ENCODE measurements at places on chromosomes 13 and 19. TPM values are rescaled to one million over a fixed set of nuclear protein-coding genes. Genes with fewer than 3 reads are reported as not detected.

Gene C19orf85
- not detected for total RNA-seq

- no peak overlapping the region for H3K4me3 ChIP-seq
- H3K4me1 ChIP-seq: peaks cover 65% of the 10 kb centered on the region
- peak overlapping the region; percentile 71 for H3K27ac ChIP-seq
- no peaks in the 10 kb centered on the region for H3K27me3 ChIP-seq
Measured at GRCh38 chr13:33257841-33258807, 27.4 kb downstream of the STARD13 start.

DNA sequence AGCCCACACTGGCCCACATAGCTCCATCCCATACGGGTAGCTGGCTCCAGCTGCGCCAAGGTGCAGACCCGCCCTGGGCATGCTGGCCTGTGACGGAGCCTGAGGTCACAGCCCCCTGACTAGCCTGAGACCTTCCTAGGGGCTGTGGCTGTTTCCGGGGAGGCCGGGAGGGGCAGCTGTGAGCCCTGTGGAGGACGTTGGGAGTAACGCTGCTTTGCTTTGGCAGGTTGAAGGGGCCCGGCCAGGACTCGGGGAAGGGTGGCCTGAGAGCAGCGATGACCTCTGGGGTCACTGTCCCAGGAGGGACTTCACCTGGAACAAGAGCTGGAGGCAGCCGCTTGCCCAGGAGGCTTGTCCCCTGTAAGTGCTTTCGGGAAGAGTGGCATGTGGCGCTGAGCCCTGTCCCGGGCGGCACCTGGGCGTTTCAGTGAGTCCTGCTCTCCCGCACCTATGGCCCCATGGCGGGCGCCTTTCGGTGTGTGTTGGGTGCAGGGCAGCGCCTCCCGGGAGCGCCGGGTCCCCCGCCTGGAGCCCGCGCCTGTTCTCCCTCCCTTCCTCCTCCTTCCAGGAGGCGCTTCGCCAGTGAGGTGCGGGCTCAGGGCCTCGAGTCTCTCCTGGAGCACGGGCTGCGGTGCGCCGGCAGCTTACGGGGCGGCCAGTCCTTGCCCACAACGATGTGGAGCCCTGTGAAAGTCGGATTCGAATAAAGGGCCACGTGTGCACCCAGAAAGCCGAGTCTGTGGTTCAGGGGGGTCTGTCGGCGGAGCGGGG is 1.1 kb upstream of the FAM174C start:
- peaks cover 48% of the 10 kb centered on the region for H3K36me3 ChIP-seq
- DNase-seq: no peak
- no peaks in the 10 kb centered on the region for H3K4me1 ChIP-seq
- H3K27ac ChIP-seq: peak overlapping the region; percentile 100
- no peak overlapping the region for H3K4me3 ChIP-seq
- no peaks in the 10 kb centered on the region for H3K27me3 ChIP-seq

- no peaks in the 10 kb centered on the region for H3K4me1 ChIP-seq
- no peaks in the 10 kb centered on the region for H3K27me3 ChIP-seq
- no peak overlapping the region for H3K27ac ChIP-seq
- H3K36me3 ChIP-seq: no peaks in the 10 kb centered on the region
Measured at GRCh38 chr13:105798541-105798940, 736.9 kb downstream of the EFNB2 start.

GRCh38 chr13:65932587-65933239 is 1297.4 kb downstream of the PCDH9 start:
- no peaks in the 10 kb centered on the region for H3K36me3 ChIP-seq
- no peak overlapping the region for H3K27ac ChIP-seq
- H3K4me3 ChIP-seq: no peak overlapping the region
- H3K4me1 ChIP-seq: peaks cover 8% of the 10 kb centered on the region
